ENCODE measurements at places on chromosomes 2 and 18.

DNA sequence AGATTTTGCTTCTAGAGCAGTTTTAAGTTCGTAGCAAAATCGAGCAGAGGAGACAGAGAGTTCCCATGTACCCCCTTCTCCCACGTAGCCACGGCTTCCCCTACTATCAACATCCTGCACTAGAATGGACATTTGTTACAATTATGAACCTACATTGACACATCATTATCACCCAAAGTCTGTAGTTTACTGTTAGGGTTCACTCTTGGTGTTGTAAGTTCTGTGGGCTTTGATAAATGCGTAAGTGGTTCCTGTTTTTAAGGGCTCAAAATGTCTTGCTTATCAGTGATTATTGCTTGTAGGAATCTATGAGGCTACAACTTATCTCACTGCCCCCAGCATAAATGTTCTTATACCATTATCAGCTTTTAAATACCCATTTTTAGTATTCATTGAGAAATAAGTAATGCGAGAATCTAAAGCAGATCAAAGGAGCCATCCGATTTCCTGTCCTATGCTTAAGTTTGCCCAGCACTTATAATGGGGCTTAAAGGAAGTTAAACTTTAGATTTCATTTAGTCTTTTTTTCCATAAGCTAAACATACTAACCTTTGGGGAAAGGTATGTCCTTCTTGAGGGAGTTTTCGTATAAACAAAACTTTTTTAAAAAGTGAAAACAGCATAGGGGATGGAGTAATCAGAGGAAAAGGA lies 118.7 kb downstream of the HAUS1 start:
- DNase-seq = no peak

DNA sequence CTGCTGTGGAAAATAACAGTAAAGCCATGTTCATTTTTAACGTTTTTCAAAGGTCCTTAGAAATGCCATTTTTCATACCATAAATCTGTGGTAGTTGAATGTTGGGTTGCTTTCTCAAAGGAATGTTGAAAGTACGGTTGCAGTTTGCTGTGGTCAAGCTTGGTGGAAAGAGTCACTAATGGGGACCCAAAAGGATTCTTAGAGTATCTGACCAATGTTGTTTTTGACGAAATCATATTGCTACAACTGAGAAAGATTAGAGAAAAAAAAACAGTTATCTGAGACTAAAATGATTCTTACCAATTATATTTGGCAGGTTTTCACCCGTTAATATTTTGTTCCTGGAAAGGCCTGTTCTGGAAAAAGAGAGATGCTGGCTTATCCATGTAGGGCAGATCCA lies 439.5 kb upstream of the ETAA1 start:
- DNase-seq = no peak

- no peak for DNase-seq
Observed at GRCh38 chr2:10941383-10941782, 29.6 kb downstream of the KCNF1 start.

DNA sequence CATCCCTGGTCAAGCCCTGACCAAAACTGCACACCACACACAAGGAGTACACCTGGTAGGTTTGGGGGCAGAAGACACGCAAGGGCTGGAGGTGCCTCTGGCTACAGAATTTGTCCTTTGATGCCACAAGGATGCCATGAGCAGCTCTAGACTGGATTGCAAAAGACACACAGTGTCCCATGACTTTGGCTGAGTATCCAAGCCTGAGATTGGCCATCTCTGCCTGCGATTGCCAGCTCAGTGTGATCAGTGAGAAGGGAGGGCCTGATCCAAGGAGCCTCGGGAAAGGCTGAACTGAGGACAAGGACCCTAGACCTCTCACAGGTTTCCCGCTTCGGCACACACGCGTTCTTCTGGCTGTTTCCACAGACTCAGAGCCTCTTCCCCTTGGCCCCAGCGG lies 60.0 kb upstream of the FOSL2 start:
- DNase-seq = no peak

DNA sequence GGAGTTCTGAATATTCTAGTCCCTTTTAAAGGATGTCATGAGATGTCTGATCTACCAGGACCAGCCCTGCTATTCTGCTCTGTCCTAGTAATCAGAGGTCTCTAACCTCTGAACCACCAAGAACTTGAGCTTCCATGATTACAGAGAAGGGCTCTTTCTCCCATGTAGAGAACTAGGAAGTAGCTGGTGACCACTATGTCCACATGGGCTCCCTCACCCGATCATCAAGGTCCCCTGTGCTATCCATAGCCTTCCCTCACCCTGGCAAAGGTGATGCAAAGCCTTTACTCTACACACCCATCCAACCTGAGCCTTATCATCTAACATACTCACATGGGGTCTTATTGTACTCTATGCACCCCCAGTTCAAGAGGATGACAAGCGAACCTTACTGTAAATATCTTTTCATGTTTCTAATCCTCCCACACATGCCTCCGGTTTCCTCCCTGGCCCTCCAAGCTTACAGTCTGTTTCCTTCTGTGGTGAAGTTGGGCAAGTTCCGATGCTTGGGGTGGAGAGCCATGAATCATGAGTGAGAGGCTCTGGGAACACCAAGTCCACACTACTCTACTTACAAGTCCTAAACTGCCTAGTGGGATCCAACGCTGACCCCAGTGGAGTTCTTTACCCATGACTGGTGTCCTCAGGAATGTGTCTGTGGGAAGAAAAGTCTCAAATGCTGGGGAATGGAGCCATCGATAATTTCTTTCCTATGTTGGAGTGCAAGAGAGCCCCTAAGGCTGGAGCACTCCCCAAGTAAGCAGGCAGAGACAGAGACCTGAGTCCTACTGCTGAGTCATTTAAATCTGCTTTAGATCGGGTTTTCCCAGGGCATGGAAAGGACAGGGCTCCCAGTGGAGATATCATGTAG lies 73.3 kb upstream of the KLF7 start:
- peak; percentile 18 for DNase-seq

GRCh38 chr2:53701221-53701620 lies 66.4 kb upstream of the CHAC2 start:
- no peak for DNase-seq

GRCh38 chr18:1014509-1014908 lies 109.8 kb downstream of the ADCYAP1 start:
- no peak for DNase-seq

DNA sequence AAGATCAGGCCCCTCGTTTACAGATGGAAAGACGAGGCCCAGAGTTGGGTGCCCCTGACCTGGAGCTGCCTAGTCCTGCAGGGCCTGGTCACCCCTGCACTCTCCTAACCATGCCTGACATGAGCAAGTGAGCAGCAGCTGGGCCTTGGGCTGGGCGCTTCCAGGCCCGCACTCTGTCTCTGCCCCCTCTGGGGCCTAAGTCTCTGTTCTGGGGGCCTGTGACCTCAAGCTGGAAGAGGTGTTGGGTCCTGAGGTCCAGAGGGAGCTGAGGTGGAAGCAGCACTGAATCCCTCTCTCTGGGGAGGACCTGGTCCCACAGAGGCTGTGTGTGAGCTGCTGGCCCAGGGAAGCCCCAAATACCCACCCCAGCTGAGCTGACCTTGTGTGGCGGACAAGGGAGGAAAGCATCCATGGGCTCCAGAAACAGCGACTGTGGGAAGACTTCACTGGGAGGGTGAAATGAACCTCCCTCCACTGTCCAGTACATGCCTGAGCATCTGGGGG lies 46.1 kb upstream of the GPC1 start:
- DNase-seq = no peak

GRCh38 chr2:9484533-9484932 lies 10.2 kb downstream of the IAH1 start:
- DNase-seq = no peak

DNA sequence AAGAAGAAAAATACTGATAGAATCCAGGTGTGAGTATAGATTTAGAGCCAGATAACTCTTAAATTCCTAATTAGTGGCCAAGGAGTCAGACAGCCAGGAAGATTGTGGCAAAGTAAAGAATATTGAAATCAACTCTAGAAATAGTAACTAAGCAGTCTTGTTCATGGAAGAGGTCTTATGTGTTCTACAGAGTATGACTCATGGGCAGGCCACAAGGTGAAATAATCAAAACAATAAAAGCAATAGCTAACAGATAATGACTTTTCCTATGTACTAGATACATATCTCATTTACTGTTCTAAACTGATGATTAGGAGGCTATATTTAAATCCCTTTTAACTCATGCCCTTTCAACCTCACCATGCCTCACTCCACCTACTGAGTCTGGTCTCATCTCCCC lies 227.4 kb upstream of the COL3A1 start:
- DNase-seq = no peak

- no peak for DNase-seq
Observed at GRCh38 chr2:164009756-164010337, 274.0 kb upstream of the FIGN start.

DNA sequence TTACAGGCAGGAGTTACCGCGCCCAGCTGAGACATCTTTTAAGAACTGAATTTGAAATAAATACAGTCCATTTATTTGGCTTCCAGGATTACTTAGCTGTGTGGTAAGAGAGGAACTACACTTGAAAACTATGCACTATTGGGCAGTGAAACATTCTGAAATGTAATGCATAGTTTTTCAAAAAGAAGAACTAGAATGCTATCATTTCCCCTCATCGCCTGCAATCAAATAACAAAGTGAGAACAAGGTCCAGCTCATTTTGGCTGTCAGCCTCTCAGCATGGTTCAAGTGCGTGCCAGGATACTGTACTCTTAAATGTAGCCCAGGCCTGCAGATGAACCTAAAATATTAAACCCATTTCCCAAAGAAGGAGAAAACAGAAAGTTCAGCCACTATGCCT lies 76.6 kb upstream of the ARL5A start:
- DNase-seq = no peak

- no peak for DNase-seq
Observed at GRCh38 chr2:83240611-83241010, 1218.5 kb downstream of the SUCLG1 start.

GRCh38 chr2:46554397-46554796 lies 75.0 kb downstream of the TMEM247 start:
- DNase-seq = no peak

DNA sequence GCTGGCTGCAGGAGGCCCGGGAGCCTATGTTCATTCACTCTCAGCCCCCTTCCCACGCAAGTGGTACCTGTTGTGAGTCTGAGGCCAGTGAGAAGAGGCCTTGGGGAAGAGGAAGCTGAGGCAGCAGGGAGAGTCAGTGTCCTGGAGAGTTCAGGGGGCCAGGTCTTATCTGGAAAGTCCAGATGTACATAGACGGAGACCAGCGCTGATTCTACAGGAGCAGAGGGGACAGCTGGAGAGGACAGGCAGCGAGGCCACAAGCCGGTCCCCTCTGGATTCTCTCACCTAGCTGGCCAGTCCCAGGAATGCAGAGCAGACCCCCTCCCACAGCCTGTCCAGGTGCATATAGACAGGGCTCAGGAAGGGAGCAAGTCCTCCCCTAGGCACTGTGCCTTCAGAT lies 29.1 kb upstream of the SELENOI start:
- DNase-seq = no peak

DNA sequence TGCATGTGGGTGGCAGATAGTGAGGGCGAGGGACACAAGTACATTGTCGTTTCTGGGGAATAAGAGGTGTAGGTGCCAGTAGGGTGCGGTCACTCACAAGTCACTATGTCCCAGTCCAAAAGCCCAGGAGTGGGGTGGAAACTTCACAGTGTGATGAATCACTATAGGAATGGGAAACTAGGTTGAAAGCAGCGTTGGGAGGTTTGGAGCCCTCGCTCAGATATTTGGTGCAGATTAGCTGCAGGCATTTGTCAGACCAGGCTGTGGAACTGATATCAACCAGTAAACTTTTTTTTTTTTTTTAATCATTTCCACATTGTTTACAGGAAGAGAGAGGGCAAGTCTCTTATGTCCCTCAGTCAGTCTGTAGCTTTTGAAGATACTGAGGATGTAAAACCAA lies 121.8 kb downstream of the CERS6 start:
- DNase-seq = no peak

DNA sequence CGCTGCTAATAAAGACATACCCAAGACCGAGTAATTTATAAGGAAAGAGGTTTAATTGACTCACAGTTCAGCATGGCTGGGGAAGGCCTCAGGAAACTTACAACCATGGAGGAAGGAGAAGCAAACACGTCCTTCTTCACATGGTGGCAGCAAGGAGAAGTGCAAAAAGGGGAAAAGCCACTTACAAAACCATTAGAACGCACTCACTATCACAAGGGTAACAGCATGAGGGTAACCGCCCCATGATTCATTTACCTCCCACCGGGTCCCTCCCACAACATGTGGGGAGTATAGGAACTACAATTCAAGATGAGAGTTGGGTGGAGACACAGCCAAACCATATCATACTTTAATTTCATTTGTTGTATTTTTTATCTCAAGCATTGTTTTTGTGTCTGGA lies 67.5 kb downstream of the ATP9B start:
- DNase-seq = no peak

DNA sequence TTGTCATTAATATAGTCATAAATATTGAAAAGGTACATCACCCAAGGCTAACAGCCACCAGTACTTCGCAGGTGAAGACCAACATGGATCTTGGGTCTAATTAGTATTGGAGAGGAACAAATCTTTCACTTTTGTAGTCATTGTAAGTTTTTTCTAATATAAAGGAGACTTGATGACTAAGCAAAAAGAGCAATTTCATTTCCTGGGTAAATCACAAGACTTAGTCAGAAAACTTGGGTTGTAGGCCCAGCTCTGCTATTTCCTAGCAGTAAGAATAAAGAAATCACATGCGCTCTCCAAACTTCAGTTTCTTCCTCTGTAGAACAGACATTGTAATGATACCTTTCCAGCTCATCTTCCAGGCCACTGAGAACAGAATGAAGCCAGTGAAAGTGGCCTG lies 40.9 kb downstream of the NRP2 start:
- no peak for DNase-seq

GRCh38 chr2:19579461-19579860 lies 221.0 kb upstream of the OSR1 start:
- no peak for DNase-seq

GRCh38 chr2:63054841-63055225 lies 4.2 kb downstream of the OTX1 start:
- no peak for DNase-seq

DNA sequence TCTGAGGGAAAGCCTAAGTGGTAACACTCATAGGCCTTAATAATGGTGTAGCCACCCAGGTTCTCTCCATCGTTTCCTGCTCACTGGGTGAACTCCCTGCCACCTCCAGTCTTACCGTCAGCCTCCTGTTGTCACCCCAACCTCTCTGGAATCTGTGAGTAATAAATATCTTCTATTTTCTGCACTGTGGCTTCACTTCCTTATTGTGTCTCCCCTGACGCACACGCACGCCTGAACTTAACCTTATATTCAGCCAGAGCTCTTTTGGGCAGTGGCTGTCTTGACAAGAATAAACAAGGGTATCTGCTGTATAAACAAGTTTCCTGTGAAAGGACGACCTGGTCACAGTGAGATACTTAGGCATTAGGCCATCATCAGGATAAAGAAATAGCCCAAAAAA lies 467.2 kb downstream of the SPAG16 start:
- no peak for DNase-seq

DNA sequence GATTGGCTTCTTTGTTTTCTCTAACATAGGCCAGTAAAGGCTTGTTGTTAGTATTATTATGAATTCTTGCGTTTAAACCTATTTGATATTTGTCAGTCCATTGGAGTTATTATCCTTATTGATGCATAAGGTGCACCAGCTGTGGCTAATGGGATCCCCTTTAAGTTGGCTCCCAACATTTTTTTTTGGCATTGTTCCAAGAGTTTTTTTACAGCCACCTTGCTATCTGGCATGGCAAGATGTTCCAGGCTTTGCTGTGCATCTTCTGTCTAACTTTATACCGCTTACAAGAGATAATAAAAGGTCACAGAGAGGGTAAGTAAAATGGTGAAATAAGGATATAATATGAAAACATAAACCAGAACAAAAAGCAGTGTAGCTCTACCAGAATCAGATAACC lies 157.5 kb upstream of the TACR1 start:
- DNase-seq = no peak
